ENCODE measurements at places on chromosomes 6 and 20.

GRCh38 chr6:6002005-6002847 is 4.5 kb downstream of the NRN1 start:
- no peak for DNase-seq

DNA sequence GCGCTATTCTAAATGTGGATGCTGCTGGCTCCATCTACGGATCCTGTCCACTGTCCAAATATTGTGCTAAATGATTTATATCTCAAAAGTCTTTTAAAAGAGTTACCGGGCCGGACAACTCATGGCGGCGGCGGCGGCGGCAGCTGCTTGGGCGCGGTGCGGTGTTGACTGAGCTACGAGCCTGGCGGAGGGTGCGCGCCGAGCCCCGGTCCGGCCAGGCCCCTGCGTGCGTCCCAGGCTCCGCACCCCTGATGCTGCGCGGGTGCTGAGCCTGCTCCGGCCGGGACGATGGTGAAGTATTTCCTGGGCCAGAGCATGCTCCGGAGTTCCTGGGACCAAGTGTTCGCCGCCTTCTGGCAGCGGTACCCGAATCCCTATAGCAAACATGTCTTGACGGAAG is 303.4 kb downstream of the CENPW start:
- DNase-seq, result no peak

GRCh38 chr6:157755746-157756411 is 67.2 kb upstream of the SNX9 start:
- DNase-seq, result no peak

GRCh38 chr20:9119776-9120175 is 50.9 kb downstream of the PLCB4 start:
- DNase-seq, result no peak

- no peak for DNase-seq
These were observed 30.2 kb downstream of the CCDC170 start for GRCh38 chr6:151524059-151524458.

- DNase-seq, result peak; percentile 46
These were observed 306 bp downstream of the EBF4 start for GRCh38 chr20:2692886-2693285.

GRCh38 chr6:36326356-36326995 is 10.2 kb downstream of the BNIP5 start:
- DNase-seq, result no peak

DNA sequence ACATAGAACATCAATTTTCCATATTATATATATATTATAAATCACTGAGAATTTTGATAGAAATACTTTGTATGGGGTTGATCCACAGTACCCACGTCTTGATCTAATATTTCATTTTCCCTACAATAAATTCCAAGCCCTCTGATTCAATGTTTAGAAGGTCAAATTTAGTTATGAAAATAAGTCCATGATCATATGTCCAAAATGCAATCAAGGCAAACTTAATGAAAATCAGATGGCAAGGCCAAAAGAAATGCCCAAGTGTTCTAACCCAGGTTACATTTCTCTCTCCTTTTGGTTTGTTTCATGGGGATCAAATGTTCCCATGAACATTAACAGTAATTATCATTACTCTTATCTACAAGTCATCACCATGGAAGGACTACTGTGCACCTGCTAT is 203.8 kb downstream of the KIF16B start:
- no peak for DNase-seq

GRCh38 chr20:40282941-40283340 is 406.1 kb downstream of the MAFB start:
- DNase-seq, result no peak

DNA sequence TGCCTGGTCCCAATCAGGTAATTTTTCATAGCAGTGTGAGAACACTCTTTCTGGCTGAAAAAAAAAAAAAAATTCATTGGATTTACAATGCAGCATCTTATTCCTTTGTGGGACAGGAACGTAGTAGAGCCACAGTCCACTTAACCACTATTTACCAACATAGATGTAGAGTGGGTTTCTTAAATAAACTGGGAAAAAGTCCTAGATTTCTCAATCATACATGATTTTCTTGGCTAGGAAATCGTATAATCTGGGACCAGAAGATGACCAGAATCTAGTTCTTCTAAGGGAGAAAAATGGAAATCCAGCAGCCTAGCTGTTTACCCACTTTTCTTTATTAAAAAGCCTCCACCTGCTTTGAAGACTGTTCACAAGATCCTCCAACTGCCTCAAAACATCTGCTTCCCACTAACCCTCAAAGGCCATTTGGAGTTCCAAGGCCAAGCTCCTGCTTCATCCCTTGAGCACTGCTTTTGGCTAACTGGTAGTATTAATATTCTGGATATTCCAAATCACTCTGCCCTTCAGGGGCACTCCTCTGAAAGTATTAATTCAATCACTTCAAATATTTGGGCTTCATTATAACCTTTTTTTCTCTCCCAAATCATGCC is 70.4 kb downstream of the FYN start:
- DNase-seq, result no peak

DNA sequence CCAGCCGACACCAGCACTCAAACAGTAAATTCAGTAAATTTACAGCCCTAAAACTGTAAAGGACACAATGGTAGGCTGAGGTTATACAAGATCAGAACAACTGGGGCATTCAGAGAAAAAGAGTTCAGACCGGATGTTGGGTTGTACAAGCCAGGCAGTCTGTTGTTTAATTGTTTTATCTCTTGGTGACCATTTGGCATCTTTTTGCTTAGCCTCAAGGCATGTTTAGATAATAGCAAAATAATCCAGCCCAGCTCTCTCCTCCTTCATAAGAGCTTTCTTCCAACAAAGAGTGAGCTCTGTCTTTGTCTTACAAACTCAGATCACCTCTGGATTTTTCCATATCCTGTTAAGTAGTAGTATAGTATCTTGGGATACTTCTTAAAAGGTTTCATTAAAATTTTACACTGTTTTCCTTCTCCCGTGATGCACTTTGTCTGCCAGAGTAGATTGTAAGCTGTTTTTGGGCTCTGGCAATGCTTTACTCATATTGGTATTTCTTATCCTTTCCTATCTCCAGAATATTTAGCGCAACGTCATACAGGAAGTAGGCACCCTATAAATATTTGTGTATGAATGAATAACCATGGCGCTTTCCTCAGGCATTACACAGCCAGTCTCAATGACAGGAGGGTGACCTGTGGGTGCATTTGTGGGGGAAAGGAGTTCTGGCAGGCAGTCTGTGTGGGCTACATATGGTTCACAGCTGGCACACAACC is 35.6 kb upstream of the TRAM2 start:
- DNase-seq, result no peak

GRCh38 chr6:5135788-5136376 is 50.7 kb downstream of the PPP1R3G start:
- DNase-seq, result peak; percentile 40

DNA sequence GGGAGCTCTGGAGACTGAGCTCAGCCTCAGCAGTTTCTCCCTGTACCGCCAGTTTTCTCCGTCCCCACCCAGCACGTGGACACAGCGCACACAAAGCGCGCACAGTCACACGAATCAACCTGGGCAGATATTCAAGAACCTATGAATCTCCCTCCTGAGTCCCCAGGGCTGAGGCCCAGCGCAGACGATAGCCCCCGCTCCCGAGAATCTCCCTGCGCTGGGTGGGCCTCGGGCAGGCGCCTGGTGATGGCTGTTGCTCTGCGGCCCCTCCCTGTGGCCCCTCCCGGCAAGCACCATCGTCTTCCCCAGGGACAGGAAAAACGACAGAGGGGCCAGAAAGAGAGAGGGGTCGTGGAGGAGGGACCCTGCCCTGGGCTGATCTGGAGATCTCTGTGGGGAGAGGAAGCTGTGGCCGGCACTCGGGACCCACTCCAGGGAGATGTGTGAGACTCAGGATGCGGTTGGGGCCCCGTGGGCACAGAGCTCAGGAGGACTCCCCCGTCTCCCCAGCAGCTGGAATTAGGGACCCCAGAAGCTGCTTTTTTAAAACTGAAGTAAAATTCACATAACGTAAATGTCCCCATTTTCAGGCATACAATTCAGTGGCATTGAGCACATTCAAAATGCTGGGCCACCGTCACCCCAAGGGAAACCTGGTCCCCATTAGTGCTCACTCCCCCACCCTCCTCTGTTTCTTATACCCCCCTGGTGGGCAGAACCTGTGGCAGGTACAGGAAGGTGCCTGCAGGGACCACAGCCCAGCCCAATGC is 330.8 kb downstream of the TAF4 start:
- DNase-seq, result no peak

DNA sequence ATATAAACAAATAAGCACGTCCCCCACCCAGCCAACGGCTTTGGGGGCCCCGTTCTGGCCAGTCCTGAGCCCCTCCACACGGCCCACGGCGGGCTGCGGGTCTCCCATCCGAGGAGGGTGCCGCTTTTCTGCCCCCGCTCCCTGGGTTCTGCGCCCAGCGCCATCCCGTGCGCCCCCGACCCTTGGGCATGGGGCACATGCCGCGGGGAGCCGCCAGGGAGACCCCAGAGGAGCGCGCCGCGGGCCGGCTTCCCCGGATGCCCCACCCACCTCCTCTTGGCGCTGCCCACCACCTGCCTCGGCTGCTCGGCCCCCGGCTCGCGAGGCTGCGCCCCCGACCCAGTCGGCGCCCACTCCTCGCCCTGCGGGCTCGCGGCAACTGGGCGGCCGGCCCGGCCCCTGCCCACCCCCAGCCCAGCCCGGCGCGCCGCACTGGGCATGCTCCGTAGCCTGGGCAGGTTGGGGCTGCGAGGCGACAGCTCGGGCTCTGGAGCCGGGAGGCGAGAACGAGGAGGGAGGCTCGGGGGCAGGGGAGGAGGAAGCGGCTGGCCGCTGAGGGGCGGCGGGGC is 570 bp upstream of the PLCB4 start:
- no peak for DNase-seq

- no peak for DNase-seq
These were observed 61.2 kb upstream of the HBS1L start for GRCh38 chr6:135115834-135116233.

- no peak for DNase-seq
These were observed 6.6 kb upstream of the GFRAL start for GRCh38 chr6:55320696-55321086.

DNA sequence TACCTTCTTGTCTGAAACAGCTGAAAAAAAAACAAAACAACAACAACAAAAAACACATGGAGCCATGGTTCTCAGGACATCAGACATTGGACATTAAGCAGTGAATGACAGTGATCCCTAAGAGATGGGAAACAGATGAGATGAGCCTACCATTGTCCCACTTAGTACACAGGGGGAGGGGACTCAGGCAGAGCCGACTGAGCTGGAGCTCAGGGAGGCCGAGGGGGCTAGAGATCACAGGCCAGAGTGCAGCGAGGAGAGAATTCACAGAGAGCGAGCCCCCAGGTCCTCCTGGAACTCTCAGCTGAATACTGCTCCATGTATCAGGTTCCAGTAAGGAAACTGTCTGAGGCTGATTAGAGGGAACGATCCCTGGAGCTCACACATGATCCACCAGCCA is 134.6 kb downstream of the GRM4 start:
- DNase-seq, result no peak

GRCh38 chr6:33950472-33950881 is 146.7 kb upstream of the MLN start:
- DNase-seq, result no peak

GRCh38 chr20:48186915-48187314 is 401.6 kb upstream of the SULF2 start:
- no peak for DNase-seq

DNA sequence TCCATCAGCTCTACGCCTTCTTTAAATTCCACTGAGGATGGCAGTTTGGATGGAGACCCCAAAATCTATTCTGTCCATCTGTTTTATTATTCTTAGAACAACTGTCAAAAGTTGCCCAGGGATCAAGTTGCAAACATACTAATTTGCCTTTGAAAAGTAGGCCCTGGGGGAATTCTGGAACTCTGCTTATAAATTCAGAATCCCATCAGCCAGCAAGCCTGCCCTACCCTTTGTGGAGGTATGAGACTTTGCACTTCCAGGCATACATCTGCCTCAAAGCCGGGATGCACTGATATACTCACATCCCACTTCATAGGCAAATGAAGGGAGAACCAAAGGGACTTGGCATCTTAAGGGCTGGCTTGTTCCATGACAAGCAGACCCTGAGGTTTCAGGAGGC is 93.6 kb downstream of the INSM1 start:
- DNase-seq, result no peak

- DNase-seq, result no peak
These were observed 45.6 kb downstream of the ADGRF5 start for GRCh38 chr6:46876126-46876525.

DNA sequence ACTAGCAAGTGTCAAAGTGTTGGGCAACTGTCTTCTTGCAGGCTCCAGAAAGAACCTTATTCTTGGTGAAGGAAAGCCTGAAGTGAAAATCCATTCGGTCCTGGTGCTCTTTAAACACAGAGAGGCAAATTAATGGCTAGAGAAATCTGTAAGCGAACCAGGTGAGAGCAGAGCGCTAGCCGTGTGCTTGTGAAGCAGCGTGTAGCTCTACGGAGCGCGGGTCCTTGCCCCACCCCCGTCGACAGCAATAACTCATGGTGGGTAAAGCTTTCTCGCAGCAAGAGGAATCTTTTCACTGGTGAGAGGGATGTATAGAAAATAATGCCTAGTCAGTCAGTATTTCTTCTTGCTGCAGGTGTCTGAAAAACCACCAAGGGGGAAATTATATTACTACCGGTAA is 37.0 kb upstream of the EMILIN3 start:
- DNase-seq, result no peak

DNA sequence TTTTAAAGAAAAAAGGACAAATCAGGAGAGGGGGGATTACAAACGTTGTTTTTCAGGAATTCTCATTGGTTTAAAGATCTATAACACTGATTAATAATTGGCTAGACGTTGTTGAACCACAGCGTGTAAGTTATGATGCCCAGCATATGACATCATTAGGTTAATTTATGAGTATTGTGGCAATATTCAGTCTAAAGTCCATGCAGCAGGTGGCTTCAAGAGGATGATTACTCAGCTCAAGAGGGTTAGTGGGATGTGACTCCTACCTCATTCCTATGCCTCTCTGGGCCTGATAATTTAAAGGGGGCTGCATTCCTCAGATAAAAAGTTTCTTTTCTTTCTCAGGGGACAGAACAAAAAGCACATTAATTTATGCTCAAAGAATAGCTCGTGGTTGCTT is 1309.0 kb downstream of the EPHA7 start:
- DNase-seq, result no peak

DNA sequence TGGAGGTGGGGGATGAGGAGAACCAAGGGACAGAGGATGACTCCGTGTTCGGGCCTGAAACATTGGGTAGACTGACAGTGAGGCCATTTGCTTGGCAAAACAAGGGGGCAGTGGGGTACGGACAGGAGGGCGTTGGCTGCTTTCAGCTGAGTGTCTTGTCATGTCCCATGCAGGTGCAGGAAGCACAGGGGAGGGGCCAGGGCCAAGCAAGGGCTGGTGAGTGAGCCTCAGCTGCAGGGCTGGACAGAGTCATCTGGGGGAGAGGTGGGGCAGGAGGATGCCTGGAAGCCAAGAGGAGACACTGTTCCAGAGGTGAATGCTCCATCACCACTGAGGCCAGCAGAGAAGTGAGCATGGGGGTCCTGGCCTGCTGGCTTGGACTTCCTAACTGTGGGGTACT is 78.4 kb downstream of the ERMARD start:
- DNase-seq, result no peak

DNA sequence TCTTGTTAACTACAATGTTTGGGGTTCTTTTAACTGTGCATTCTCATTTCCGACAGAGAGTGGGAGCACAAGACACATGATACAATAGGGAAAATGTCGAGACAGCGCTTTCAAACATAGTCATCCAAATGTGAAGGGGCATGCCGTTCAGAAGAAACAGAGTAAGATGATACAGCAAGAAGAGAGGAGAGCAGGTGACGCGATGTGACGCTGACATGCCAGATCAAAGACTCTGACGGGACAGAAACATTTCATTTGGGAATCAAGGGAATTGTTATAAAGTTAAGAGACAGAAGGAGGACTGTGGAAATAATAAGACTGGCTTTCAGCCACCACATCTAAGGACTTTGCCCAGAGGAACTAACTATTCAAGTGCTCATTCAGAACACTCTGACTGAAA is 117.4 kb downstream of the FAXC start:
- no peak for DNase-seq
